Activated CD8-positive, alpha-beta T cell treated with anti-CD3 and anti-CD28 coated beads, Interleukin-2, amount 10 ng/mL, durations not matched to agents 7 days and 5 days (primary cell): ENCODE measurements at places on chromosomes 1 and 21. TPM values are rescaled to one million over a fixed set of nuclear protein-coding genes. Genes with fewer than 3 reads are reported as not detected.

DNA sequence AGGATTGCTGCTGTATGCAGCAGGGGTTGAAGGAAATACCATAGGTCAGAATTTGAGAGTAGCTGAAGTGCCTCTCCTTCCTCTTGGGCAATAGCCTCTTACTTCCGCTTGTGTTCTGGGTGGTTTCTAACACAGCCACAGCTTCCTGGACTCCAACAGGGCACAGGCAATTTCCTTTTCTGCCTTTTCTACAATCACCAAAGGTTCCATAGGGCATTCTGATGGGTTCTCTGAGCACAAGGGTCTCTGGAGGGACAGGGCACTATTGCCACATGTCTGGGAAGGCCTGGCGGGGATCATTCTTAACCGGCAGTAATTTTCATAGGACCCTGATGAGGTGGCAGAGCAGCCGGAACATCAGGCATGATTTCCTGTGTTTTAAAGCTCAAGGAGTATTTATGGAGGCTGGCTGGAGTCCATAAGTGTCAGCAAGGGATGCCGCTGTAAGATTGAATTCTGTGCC, 5.5 kb upstream of the AGTRAP start:
- peak overlapping the region; percentile 79 for H3K27ac ChIP-seq
- H3K4me1 ChIP-seq = peaks cover 60% of the 10 kb centered on the region
- no peaks in the 10 kb centered on the region for H3K27me3 ChIP-seq
- H3K36me3 ChIP-seq = no peaks in the 10 kb centered on the region

- peaks cover 68% of the 10 kb centered on the region for H3K36me3 ChIP-seq
- peaks cover 27% of the 10 kb centered on the region for H3K4me1 ChIP-seq
- no peak overlapping the region for H3K4me3 ChIP-seq
- DNase-seq = no peak
- no peaks in the 10 kb centered on the region for H3K27me3 ChIP-seq
These were observed 28.0 kb downstream of the FUBP1 start for GRCh38 chr1:77950873-77951272.

DNA sequence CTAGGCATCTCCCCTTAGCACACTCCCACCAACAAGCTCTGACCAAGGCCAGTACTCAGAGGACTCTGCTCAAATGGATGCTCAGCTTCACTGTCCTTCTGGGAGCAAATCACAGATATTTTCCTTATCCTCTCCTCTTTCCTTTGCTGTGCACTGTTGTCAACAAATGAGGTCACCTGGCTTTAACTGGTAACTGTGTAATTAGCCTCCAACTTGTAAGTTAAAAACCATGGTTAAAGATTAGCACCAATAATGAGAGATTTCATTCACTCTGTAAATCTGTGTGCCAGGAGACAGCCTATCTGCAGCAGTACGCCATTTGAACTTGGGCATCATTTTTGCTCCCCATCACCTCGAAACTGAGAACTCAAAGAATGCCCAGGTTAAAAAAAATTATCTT, 149.5 kb downstream of the GABPA start:
- no peaks in the 10 kb centered on the region for H3K4me1 ChIP-seq
- H3K4me3 ChIP-seq = no peak overlapping the region
- H3K36me3 ChIP-seq = no peaks in the 10 kb centered on the region
- H3K27me3 ChIP-seq = no peaks in the 10 kb centered on the region
- no peak for DNase-seq
- no peak overlapping the region for H3K27ac ChIP-seq

The F13B gene
- not detected for total RNA-seq

- no peaks in the 10 kb centered on the region for H3K27me3 ChIP-seq
- no peaks in the 10 kb centered on the region for H3K4me1 ChIP-seq
- H3K27ac ChIP-seq = no peak overlapping the region
- H3K36me3 ChIP-seq = no peaks in the 10 kb centered on the region
These were observed 208.1 kb downstream of the USH2A start for GRCh38 chr1:216215169-216215568.
